ENCODE measurements at places on chromosomes 4 and X.

- DNase-seq, result no peak
These were observed 9.2 kb downstream of the GYG2 start for GRCh38 chrX:2837961-2838360.

DNA sequence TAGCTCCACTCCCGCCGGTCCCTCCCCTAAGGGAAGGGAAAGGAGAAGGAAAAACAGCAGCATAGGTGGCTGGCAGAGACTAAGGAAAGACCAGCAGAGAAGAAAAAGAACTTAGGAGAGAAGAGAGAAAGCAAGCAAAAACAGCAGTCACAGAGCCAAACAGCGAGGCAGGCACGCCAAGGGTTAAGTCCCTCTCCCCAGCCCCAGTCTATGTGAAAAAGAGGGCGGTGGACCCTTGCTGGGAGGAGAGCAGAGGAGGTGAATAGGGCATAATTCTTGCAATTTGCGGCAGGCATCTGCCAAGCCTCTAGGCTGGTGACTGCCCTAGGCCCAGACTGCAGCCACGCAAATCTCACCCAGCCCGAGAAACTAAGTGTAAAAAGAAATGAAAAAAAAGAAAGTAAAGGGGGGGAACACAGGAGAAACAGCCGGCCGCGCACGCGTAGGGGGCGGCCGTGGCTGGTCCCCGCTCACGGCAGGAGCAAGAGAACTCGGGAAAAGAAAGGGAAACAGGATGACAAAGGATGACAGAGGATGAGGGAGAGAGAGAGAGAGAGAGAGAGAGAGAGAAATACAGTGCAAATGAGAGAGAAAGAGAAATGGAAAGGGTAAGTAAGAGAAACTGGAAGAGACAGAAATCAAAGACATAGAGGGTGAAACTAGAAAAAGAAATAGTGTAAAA, 48.6 kb downstream of the MAGEA9 start:
- peak; percentile 32 for DNase-seq

GRCh38 chr4:20882500-20882899, 182.2 kb downstream of the PACRGL start:
- DNase-seq, result no peak

GRCh38 chr4:6290769-6291547, 21.3 kb downstream of the WFS1 start:
- DNase-seq, result no peak

DNA sequence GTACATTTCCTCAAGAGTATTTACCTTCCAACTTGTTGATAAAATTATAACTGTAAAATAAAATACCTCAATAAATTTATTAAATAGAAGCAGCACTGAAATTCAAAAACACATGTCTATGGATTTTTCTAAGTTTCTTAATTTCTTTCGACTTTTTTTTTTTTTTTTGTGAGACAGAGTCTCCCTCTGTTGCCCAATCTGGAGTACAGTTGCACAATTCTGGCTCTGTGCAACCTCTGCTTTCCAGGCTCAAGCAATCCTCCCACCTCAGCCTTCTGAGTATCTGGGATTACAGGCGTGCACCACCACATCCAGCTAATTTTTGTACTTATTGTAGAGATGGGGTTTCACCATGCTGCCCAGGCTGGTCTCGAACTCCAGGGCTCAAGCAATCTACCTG, 79.8 kb downstream of the IQCM start:
- DNase-seq, result no peak

- no peak for DNase-seq
These were observed 28.3 kb downstream of the ENOX2 start for GRCh38 chrX:130874751-130875150.

- DNase-seq, result peak; percentile 33
These were observed at the start of gene C4orf36 for GRCh38 chr4:86891762-86892635. C4orf36 (minus strand) TSS chr4:86892422; CDS start chr4:86891520, 902 bp downstream.

DNA sequence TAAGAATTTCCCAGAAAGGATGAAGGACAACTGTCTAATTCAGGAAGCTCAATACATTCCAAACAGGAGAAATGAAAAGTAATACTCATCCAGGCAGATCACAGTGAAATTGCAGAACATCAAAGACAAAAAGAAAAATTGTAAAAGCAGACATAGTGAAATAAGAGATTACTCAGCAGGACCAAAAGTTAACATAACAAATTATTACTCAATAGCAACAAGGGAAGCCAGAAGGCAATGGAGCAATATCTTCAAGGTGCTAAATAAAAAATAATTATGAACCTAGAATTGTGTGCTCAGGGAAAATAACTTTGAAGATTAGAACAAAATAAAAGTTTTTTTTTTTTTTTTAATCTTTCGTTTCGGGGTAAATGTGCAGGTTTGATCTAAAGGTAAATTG, 30.5 kb upstream of the ENPP6 start:
- DNase-seq, result no peak

- DNase-seq, result no peak
These were observed at the start of gene SLITRK4 for GRCh38 chrX:143635915-143636314. SLITRK4 (minus strand) TSS chrX:143636101; CDS start chrX:143631108, 4,993 bp downstream.

DNA sequence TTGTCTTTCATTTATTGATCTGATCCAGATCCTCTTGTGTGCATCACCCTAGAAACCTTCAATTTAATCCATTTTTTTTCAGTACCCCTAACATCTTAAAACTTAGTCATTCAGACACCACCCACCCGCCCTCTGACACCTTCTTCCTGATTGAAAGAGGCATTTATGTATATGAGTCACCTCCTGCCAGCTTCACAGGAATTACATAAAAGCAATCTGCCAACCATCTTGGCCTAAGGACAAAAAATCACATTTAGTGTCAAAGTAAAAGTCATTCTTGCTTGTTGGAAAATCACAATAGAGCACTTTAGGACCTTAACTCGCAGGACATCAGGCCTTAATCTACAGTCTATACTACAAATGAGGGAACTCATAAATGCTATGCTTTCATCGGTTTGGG, 52.1 kb downstream of the NDST3 start:
- peak; percentile 12 for DNase-seq

DNA sequence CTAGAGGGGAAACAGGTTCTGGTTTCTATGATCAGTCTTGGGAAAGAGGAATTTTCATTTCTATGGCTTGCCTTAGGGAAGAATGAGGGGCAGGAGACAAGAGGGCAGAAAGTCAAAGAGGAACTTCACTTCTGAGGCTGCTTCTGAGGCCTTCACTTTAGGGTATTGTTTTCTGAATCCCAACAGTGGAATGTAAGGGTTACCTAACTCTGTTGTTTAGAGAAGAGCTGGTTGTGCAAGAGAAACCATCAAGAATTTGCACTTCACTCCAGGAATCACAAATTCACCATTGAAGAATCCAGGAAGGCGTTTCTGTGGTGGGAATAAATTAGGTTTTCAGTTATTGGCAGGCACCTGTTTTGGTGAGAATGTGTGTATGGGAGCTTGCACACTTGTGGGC, 126.7 kb upstream of the AMOT start:
- DNase-seq, result no peak

DNA sequence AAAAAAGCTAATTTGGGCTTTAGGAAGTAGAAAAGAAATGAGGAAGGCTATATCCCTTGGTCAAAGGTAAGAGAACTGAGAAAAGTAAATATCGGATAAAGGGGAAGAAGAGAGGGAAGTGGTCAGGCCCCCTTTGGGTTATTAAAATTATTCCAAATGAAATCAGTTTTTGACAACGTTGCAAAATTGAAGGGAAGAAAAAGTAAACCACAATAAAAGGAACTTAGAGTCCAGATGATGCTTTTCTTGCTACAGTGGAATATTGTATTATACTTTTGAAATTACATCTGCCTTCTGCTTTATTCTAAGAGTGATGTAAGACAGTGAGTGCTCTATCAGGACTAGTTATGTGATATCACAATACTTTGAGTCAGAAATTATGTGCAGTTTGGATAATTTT, 59.4 kb upstream of the RBPJ start:
- DNase-seq, result no peak

DNA sequence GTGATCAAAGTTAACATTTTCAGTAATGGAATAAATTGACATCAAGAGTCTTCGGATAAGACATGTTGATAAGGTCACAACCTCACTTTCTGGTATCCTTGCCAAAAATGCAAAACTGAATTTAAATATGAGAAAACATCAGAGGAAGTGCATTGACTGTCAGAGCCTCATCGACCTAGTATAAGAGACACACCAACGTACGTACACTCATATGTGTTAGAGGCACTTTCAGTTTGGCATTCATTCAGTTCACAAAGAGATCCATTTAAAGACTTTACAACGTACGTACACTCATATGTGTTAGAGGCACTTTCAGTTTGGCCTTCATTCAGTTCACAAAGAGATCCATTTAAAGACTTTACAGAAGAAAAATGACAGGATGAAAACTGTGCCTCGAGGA, 280.3 kb downstream of the INPP4B start:
- no peak for DNase-seq

GRCh38 chr4:164701665-164702064, 52.3 kb upstream of the SMIM31 start:
- no peak for DNase-seq

GRCh38 chr4:3384771-3385710, 56.7 kb upstream of the HGFAC start:
- no peak for DNase-seq

GRCh38 chr4:99013884-99014523, 18.5 kb downstream of the METAP1 start:
- no peak for DNase-seq

GRCh38 chr4:184823014-184823413, 2.8 kb downstream of the ACSL1 start:
- DNase-seq, result no peak

GRCh38 chr4:27217261-27217769, 356.7 kb downstream of the STIM2 start:
- no peak for DNase-seq

DNA sequence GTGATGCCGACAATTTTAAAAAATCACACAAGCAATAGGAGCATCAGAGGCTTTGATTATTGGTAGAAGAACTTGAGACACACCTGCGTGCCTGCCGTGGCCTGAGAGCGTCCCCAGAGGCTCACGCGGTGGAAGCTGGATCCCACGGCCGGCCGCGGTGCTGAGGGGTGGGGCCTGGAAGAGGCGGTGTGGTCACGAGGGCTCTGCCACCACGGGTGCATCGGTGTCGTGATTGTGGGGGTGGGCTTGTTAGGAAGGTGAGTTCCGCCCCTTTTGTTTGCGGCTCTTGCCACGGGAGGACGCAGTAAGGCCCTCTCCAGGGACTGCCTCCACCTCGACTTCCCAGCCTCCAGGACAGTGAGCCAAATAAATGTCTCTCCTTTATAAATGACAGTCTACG, 77.2 kb upstream of the ADRA2C start:
- peak; percentile 4 for DNase-seq

DNA sequence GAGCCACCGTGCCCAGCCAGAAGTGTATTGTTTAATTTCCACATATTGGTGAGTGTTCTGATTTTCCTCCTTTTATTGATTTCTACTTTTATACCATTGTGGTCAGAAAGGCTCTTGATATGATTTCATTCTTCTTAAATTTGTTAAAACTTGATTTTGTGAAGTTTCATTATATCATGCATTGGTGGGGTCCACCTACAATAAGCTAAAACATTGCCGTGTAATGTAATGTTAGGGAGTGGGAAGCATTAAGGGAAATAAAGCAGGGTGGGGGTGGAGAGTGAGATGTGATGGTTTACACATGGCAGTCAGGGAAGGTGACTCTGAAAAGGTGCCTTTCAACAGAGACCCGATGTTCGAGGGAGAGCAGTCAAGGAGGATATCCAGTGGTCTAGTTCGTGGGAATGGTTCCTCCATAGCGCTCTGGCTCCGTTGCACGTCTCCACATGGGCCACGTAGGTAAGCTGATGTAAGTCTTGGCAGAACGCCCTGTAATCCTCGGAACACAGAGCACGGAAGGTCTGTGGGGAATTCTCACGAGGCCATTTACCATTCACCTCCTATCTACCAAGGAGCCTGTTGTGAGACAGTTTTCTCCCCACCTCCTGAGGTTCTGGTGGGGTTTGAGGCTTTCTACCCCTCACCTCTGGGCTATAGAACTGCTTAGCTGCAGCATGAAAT, 7.7 kb upstream of the WDR13 start:
- no peak for DNase-seq

DNA sequence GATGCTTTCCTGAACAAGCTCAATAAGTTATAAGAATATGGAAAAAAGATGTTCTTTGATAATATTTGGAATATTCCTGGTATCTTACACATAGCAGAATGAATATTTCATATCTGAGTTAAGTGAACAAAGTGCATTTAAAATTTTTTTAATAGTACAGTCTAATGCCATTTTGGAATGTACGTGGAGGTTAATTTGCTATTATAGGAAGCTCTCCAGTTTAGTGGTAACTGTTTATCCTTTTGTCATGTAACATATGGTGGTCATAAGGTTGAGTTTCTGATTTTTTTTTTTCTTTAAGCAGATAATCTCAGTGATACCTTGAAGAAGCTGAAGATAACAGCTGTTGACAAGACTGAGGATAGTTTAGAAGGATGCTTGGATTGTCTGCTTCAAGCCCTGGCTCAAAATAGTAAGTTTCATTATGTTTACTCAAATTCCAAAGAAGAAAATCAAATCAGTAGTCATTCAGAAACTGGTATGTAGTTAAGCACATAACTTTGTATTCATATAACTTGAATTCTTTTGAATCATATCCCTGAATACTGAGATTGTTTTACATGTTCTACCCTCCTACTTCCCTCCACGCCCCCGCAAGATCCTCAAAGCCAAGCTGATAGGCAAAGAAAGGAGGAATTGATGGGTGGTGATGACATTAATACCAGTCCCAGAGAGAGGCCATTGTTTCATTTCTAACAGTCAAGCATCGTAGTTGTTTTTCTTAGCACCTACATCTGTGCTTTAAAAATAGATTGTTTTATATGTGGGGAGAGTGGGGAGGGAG, 32.1 kb downstream of the RAP1GDS1 start:
- no peak for DNase-seq

GRCh38 chr4:52914051-52914605, 52.0 kb downstream of the RASL11B start:
- DNase-seq, result no peak

Data from activated naive CD4-positive, alpha-beta T cell treated with anti-CD3 and anti-CD28 coated beads, Interleukin-2, amount 50 U/mL, for 16 hours (primary cell).